ENCODE measurements at places on chromosomes 3 and 15.
A peak's percentile ranks its signal among the peaks of the same experiment; 100 is the strongest.

DNA sequence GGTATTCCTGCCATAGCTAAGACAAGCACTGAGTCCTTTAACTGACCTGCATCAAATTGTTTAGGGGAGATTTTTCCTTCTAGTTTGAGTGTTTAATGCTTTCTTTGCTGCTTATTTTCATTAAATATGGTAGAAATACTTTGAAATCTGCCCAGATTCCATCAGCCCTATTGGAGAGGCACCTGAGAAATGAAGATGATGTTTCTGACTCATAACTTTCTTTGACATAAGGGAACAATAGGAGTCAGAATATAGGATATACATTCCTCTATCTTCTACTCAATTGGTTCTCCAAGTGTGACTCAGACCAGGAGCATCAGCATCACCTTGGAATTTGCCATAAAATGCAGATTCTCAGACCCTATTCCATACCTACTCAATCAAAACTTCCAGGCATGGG lies 27.4 kb downstream of the BTD start:
- no peak for DNase-seq

DNA sequence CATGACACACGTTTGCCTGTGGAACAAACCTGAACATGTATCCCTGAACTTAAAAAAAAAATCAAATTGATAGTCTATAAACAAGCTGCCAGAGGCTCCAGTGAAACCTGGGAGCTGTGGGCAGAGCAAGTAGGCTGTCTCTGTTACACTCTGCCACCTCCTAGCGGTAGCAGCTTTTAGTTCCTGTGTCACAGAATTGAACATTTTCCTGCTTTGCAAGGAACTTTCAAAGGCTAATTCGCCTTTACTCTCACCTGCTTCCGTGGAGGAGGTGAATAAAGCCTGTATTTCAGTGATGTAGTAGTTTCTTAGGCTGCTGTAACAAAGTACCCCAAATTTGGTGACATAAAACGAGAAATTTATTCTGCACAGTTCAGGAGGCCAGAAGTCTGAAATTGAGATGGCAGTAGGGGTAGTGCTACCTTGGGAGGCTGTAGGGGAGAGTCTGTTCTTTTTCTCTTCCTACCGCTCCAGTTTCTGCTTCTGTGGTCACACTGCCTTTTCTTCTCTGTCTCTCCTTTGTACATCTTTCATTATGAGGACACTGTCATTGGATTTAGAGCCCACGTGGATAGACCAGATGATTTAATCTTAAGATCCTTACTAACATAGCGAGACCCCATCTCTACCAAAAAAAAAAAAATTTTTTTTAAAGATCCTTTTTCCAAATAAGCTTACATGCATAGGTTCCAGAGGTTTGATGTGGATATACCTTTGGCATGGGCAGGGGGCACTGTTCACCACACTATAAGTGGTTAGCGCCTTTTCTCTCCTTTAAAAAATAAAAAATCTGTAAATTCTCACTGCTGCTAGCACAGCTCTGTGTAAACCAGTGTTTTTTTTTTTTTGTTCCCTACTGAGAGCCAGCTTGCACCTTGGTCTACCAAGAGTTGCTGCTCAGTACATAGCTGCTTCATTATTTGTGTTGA lies 25.3 kb downstream of the FBXO22 start:
- DNase-seq: no peak

DNA sequence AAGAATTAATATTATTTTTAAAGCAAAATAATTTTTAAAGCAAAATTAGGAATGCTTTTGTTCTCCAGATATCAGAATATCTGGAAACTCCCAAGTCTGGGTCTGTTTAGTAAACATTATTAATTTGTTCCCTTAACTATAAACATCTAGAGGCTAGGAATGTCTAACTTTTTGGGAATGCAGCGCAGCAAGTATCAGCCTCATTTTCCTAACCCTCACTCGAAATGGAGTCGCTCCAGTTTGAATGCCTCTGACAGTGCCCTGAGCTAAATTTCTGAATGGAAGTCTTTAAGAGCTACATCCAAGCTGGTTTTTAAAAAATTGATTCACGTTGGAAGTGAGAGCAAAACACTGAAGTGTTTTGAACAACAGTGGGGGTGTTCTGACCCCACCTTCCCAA lies 74.4 kb upstream of the WNT7A start:
- DNase-seq: no peak

- no peak for DNase-seq
Measured at GRCh38 chr15:29687939-29688505, 134.2 kb downstream of the TJP1 start.

GRCh38 chr15:99590913-99591646 lies 25.3 kb downstream of the MEF2A start:
- DNase-seq: no peak

- no peak for DNase-seq
Measured at GRCh38 chr15:80710635-80711554, 15.8 kb downstream of the ABHD17C start.

DNA sequence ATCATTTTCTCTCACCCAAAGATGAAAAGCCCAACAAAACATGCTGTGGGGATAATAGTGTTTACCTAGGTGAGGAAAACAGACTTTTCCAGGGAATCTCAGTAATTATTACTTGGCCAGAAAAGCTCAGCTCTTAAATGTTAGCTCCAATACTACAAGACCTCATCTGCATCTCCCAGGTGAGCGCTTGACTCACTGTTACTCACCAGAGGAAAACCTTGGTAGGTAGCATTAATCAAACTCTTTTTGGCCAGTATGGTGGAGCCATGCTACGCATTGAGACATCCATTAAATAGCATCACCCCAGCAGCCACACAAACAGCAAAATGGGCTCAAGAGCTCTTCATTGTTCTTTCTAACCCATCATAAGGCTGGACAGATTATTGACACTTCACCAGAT lies 99.0 kb downstream of the TIGIT start:
- no peak for DNase-seq

- DNase-seq: no peak
Measured at GRCh38 chr3:154137036-154137435, 15.8 kb downstream of the ARHGEF26 start.

DNA sequence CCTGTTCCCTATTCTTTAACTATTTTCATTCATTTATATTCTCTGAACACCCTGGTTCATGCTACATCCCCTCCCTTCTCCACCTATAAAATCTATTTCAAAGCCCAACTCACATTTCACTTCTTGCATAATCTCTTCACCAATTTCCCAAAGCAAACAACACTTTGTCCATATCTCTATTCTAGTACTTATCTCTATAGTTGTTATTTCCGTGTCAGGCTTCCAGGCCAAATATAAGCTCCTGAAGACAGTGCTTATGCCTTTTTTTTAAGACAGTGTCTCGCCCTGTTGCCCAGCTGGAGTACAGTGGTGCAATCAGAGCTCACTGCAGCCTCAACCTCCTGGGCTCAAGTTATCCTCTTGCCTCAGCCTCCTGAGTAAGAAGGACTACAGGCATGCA lies 43.6 kb downstream of the DNAH12 start:
- no peak for DNase-seq

GRCh38 chr3:133812872-133813271 lies 7.3 kb downstream of the SRPRB start:
- no peak for DNase-seq

DNA sequence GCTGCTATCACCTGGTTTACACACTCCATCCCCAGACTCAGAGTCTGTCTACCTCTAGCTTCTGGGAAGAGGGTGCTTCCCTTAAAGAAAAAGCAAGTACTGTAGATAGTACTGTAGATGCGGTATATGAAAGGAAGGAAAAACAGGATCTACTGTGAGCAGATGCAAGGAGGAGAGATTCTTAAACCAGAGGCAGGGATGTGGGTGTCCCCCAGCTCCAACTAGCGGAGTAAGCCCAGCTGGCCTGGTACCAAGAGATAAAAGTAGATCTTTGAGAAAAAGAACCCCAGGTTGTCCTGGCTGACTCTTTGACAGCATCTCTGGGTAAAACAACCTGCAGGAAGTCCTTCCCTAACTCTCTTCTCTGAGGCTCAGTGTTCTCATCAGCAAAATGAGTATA lies 523.7 kb upstream of the PROK2 start:
- no peak for DNase-seq

- no peak for DNase-seq
Measured at GRCh38 chr3:15755780-15756179, 42.0 kb downstream of the ANKRD28 start.

DNA sequence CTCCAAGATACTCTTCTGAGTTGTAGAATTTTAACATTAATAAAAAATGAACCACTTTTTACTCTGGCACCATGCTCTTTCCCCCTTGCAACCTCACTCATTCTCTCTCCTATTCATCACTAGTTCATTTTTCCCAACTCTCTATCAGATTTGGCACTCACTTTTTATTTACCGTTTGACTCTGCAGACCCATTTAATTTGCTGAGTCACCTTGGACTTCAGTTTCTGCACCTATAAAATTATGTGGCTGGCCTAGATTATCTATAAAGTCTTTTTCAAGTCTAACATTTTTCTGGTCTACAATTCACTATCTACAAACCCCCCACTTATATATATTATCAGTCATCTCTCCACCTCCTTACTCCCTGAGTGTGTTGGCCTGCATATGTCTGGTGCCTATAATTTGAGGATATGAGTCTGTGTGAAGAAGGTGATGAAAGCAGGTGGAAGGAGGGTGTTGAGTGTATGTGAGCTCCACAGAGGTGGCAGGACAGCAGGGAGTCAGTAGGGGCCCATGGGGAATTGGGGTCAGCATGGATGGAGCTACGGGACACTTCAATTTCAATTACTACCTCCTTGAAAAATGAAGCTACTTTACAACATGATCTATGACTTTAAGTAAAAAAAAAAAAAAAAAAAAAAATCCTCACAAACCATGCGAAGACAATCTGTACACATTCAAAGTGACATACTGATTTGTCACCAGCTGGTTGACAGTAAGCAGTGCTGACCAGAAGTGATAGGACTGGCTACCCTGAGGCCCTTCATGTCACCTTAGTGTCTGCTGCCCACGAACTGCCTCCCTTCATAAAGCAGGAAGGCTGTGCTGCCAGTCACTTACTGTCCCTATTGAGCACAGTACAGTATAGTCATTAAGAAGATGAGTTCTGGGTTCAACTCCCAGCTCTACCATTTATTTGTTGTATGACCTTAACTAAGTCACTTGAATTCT lies 334.2 kb upstream of the IL12A start:
- no peak for DNase-seq

GRCh38 chr15:75431270-75431669 lies 20.2 kb downstream of the SIN3A start:
- no peak for DNase-seq

- DNase-seq: no peak
Measured at GRCh38 chr3:76912841-76913383, 127.0 kb upstream of the ROBO2 start.

DNA sequence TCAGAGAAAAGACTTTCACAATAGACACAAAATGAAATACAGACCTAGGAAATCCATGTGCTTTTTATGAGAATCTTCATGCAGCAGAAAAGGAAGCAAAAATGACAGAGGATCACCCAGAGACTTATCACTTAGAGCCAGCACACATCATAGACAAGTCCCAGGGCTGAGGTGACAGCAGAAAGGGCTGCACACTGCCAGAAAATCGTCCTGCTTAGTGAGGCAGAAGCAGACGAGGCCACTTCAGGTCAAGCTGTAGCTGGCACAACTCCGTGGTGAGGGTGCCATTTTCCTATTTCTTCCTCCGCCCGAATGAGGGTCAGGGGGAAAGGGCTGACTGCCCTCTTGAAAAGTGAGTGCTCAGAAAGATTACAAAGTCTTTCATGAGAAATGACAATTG lies 95.9 kb upstream of the TNIK start:
- no peak for DNase-seq

GRCh38 chr3:87766721-87767120 lies 292.1 kb downstream of the CGGBP1 start:
- no peak for DNase-seq

GRCh38 chr15:71276336-71276665 lies 161.0 kb downstream of the THSD4 start:
- peak; percentile 74 for DNase-seq

GRCh38 chr15:69120732-69121131 lies 39.7 kb upstream of the GLCE start:
- DNase-seq: no peak

GRCh38 chr15:99956022-99956775 lies 223.0 kb upstream of the LYSMD4 start:
- peak; percentile 80 for DNase-seq

GRCh38 chr15:94875550-94875949 lies 644.2 kb downstream of the MCTP2 start:
- no peak for DNase-seq

- no peak for DNase-seq
Measured at GRCh38 chr15:70855764-70856163, 1.8 kb upstream of the LARP6 start.

GRCh38 chr3:50350213-50350526 lies 405 bp downstream of the NPRL2 start:
- DNase-seq: no peak

DNA sequence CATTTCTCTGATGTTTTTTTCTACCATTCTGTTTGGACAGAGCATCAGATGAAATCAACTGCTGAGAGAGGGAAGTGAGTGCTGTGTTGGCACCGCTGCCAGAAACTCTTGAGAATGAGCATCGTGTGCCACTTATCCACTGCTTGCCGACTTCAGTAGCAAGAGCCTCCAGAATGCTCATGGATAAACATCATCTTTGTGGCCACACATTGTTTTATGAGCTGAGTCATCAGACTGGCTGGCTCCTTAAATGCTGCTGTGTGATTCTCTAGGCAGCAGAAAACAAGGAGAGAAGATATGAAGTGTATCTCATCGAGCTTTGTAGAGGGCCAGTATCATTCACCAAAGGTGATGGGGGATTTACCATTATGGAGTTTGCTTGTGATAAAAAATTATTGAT lies 3.4 kb upstream of the DOCK3 start:
- peak; percentile 25 for DNase-seq

DNA sequence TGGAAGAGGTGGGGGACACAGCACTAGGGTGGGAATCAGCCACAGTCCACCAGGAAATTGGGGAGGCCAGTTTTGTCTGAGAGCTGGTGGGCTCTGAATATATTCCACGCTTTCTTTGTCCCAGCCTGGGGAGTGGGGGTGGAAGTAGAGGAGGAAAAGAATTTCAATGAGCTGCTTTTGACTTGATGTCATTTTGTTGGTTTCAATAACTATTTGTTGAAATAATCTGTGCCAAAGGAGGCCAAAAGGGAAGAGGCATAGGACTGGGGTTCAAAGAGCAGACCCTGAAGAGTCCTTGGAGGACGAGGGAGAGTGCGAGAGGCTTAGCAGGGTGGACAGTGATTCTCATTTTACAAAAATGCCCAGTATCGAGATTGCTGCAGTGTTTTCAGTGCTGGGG lies 262.3 kb downstream of the SHQ1 start:
- DNase-seq: no peak

GRCh38 chr3:58421004-58421403 lies 12.6 kb downstream of the PDHB start:
- DNase-seq: no peak

GRCh38 chr3:42098171-42098570 lies 7.0 kb downstream of the TRAK1 start:
- no peak for DNase-seq

- DNase-seq: peak; percentile 77
Measured at GRCh38 chr15:99100245-99101173, 4.4 kb upstream of the SYNM start.

All from RWPE1 (cell line).